A549 treated with Hydrocortisone at 1 μM for 4 hours (cell line): ENCODE measurements at places on chromosomes 4 and X. TPM values are rescaled to one million over a fixed set of nuclear protein-coding genes. Genes with fewer than 3 reads are reported as not detected.

The SYNPO2 gene
- total RNA-seq: 0.68 to 1.1 TPM (median 1.0 TPM) in 5 replicates

The PGAM4 gene
- 0.17 to 0.37 TPM (median 0.22 TPM) in 4 of 5 replicates, not detected in the other for total RNA-seq

The C4orf50 gene
- not detected in 5 replicates for total RNA-seq

The S100G gene
- total RNA-seq: not detected in 5 replicates

The POU4F2 gene
- total RNA-seq: not detected in 5 replicates

The MTCP1 gene
- 13.0 to 23.3 TPM (median 20.8 TPM) in 5 replicates for total RNA-seq

The SAT1 gene
- total RNA-seq: 355 to 458 TPM (median 417 TPM) in 5 replicates

The QRFPR gene
- not detected in 5 replicates for total RNA-seq

The SLBP gene
- 67.8 to 86.1 TPM (median 69.3 TPM) in 5 replicates for total RNA-seq

The TMEM255A gene
- total RNA-seq: 0.23 to 0.74 TPM (median 0.33 TPM) in 5 replicates

The AFP gene
- 1.5 to 4.3 TPM (median 2.3 TPM) in 5 replicates for total RNA-seq

The ZAR1 gene
- 0.07 to 0.18 TPM (median 0.15 TPM) in 3 of 5 replicates, not detected in the others for total RNA-seq

The HSD17B13 gene
- total RNA-seq: 0.05 to 0.08 TPM in 2 of 5 replicates, not detected in the others

The ABCB7 gene
- 14.5 to 18.0 TPM (median 16.2 TPM) in 5 replicates for total RNA-seq

The TMPRSS11D gene
- total RNA-seq: not detected in 5 replicates

The TLR8 gene
- total RNA-seq: not detected in 5 replicates

The FGA gene
- 17.8 to 22.6 TPM (median 19.0 TPM) in 5 replicates for total RNA-seq

The DDX53 gene
- not detected in 5 replicates for total RNA-seq

The SSX3 gene
- not detected in 5 replicates for total RNA-seq

The ARX gene
- total RNA-seq: 0.38 to 0.72 TPM (median 0.62 TPM) in 5 replicates

The SORCS2 gene
- total RNA-seq: 3.0 to 5.8 TPM (median 4.4 TPM) in 5 replicates

The GAGE12C gene
- total RNA-seq: not detected in 5 replicates

The CHIC1 gene
- 3.0 to 6.0 TPM (median 4.5 TPM) in 5 replicates for total RNA-seq

The MAGEE1 gene
- 3.0 to 5.2 TPM (median 4.0 TPM) in 5 replicates for total RNA-seq

The RBMX2 gene
- 27.2 to 33.0 TPM (median 28.2 TPM) in 5 replicates for total RNA-seq

The CSAG1 gene
- 0.17 to 0.40 TPM (median 0.17 TPM) in 3 of 5 replicates, not detected in the others for total RNA-seq

The IL9R gene
- 0.08 to 0.44 TPM (median 0.22 TPM) in 5 replicates for total RNA-seq

The PI4K2B gene
- 5.7 to 8.5 TPM (median 6.5 TPM) in 5 replicates for total RNA-seq

The FHDC1 gene
- total RNA-seq: 0.68 to 0.87 TPM (median 0.78 TPM) in 5 replicates

The EPGN gene
- 0.50 TPM in 1 of 5 replicates, not detected in the others for total RNA-seq

The WDFY3 gene
- 5.7 to 11.1 TPM (median 7.3 TPM) in 5 replicates for total RNA-seq

The GLRB gene
- total RNA-seq: 0.71 to 0.96 TPM (median 0.90 TPM) in 5 replicates

The CHRNA9 gene
- 1.00 to 1.5 TPM (median 1.4 TPM) in 5 replicates for total RNA-seq

The NPY2R gene
- total RNA-seq: not detected in 5 replicates

The CTAG1A gene
- not detected in 5 replicates for total RNA-seq

The KCND1 gene
- total RNA-seq: 0.88 to 1.3 TPM (median 0.92 TPM) in 5 replicates

The SMIM43 gene
- 0.21 to 0.48 TPM (median 0.25 TPM) in 5 replicates for total RNA-seq

The CT55 gene
- total RNA-seq: not detected in 5 replicates

The EDNRA gene
- total RNA-seq: 0.23 to 0.43 TPM (median 0.36 TPM) in 5 replicates

The TBC1D9 gene
- 5.4 to 8.2 TPM (median 6.4 TPM) in 5 replicates for total RNA-seq
